ENCODE measurements at places on chromosomes 2 and 18. TPM values are rescaled to one million over a fixed set of nuclear protein-coding genes. Genes with fewer than 3 reads are reported as not detected.

DNA sequence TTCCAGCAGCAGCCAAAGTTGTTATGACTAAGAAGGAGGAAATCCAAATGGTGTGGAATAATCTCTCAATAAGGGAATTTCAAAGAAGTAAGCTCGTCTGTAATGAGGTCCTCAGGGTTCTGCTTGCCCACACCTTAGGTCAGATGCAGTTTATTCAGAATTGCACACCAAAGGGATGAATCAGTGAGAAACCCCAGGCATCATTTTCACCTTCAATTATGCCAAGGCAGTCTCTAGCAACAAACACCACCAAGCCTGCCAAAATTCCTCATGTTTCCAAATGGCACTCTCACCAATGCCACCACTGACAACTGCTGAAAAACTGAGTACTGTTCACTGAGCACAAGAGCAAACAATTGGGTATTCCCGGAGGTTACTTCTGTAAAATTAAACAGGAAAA is 43.6 kb downstream of the KCNG3 start:
- no peak for DNase-seq

DNA sequence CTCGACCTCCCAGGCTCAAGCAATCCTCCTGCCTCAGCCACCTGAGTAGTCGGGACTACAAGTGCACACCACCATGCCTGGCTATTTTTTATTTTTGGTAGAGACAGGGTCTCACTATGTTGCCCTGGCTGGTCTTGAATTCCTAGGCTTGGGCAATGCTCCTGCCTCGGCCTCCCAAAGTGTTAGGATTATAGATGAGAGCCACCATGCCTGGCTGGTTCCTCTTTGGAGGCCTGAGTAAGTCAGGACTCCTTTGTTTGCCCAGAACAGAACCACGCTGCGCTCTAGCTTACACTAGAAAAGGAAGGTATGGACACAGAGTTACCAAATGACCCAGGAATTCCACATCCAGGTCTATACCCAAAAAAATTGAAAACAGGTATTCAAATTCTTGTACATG is 135.9 kb upstream of the SLC1A4 start:
- no peak for DNase-seq

GRCh38 chr2:55976681-55977080 is 53.1 kb upstream of the EFEMP1 start:
- DNase-seq, result no peak

GRCh38 chr2:100039291-100039980 is 103.0 kb downstream of the AFF3 start:
- DNase-seq, result no peak

- DNase-seq, result no peak
Measured at GRCh38 chr2:27091746-27092695, 5.4 kb downstream of the KHK start.

GRCh38 chr2:142973160-142973821 is 95.8 kb downstream of the KYNU start:
- no peak for DNase-seq

GRCh38 chr18:22098563-22098989 is 70.8 kb upstream of the GATA6 start:
- DNase-seq, result no peak

DNA sequence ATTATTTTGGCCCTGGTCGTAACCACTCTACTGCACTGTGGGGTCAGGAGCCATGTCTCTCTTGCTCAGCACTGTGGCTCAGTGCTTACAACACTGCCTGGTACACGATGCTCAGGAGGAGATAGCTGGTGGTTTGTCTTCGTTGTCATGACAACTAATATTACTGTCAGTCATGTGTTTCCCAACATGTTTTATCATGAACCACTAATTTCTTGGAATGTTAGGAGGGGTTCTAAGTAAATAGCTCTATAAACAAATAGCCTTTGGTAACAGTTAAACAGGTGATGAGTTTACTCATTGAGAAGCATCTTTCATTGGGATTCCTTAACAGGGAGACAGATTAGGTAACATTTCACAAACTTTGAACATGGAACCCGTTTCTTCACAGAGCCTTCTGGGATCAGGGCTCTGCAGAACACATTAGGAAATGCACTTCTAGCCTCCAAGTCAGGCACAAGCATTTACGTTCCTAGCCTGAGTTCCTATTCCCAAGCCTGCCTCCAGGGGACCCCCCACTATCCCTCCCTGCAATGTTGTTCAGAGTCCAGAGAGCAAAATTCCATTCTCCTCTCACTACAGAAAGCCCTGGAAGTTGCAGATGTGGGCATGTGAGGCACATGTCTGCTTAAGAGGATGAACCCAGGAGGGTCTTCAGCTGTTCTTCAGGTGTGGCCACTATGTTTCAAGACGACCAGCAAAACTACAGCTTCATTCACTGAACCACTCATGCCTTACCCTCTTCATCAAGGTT is 6.4 kb upstream of the RBM44 start:
- no peak for DNase-seq

DNA sequence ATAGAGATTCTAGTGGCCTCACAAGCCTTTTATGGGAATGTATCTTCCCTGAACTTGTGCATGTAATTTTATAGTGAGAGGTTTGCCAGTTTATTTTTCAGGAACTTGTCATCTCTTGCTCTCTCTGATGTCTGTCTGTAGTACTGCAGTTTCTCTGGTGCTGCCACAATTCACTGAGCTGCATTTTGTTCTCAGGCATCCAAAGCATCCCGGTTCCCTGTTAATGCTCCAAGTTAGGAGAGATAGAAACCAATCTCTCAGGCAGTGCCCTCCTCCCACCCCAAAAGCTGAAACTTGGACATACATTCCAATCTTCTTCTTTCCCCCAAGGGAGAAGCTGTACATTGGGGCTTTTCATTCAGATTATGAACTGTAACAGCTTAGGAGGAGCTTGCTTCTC is 30.1 kb upstream of the GRB14 start:
- DNase-seq, result no peak

DNA sequence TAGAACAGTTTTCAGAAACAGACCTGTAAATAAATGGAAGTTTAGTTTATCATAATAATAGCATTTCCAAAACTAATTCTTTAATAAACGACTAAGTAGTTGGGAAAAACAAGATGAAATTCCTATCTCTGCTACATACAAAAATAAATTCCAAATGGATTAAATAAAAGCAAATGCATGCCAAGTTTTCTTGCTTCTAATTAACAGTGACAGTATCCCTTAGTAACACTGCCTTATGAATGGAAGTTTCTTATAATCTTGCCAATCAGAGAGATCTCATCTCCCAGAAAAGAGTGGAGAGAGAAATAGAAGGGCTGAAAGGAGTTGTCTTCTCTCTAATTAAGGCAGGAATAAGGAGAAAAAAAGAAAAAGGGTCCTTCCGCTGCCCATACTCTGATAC is 133.9 kb downstream of the GFPT1 start:
- DNase-seq, result no peak

- DNase-seq, result no peak
Measured at GRCh38 chr2:197504000-197504399, 3.8 kb downstream of the HSPE1 start.

GRCh38 chr2:6826081-6826913 is 39.4 kb downstream of the CMPK2 start:
- no peak for DNase-seq

- no peak for DNase-seq
Measured at GRCh38 chr2:217513258-217513657, 489.5 kb downstream of the TNS1 start.

DNA sequence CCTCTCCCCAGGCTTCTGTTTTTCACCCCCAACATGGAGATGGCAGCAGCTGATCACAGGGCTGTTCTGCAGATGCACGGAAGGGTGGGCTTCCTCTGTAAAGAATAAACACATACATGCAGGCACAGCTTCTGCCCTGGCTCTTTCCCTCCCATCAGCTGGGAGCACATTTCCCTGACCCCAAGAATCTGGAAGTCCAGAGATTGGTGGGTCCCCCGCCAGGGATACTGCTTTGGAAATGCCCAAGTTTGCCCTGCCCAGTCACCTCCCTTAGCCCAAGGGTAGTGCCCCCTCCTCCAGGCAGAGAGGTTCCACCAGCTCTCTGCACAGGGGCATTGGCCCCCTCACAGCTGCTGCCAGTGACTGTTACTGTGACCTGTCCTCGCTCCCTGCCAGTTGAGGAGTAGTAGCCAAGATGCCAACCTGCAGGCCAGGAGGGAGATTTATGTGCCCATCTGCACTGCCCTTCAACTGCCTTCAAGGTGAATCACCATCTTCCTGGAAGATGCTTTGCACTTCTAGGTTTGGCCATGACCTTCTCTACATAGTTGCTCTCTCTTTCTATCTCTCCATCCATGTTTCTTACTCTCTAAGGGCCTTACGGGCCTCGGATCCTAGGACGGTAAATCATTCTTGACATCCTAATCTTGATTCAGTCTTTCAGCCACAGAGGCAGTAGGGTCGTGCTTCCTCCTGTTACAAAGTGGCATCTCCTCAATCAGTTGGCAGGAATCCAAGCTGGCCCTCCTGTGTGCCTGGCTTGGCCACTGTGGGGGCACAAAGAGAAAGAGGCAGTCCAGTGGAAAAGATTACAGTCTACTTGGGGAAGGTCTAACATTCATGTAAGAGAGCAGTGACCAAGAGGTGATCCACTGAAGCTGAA is 121.8 kb downstream of the CTIF start:
- DNase-seq, result peak; percentile 58

GRCh38 chr2:237408335-237409000 is 5.5 kb downstream of the COL6A3 start:
- no peak for DNase-seq

DNA sequence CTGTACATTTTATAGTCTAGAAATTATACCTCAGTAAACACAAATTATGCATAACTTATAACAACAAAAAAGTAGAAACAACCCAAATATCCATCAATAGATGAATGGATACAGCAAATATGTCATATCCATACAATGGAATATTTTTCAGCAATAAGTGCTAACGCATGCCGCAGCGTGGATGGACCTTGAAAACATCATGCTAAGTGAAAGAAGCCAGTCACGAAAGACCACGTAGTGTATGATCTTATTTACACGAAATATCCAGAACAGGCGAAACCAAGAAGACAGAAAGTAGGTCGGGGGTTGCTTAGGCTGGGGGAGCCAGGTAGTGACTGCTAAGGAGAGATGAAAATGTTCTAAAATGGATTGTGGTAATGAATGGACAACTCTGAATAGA is 167.1 kb upstream of the MYCN start:
- DNase-seq, result no peak

GRCh38 chr2:109549016-109549590 is 64.7 kb downstream of the SEPTIN10 start:
- no peak for DNase-seq

- no peak for DNase-seq
Measured at GRCh38 chr18:9562584-9562983, 51.8 kb downstream of the PPP4R1 start.

- DNase-seq, result no peak
Measured at GRCh38 chr2:109080757-109081156, 48.2 kb upstream of the SH3RF3 start.

The TANC1 gene
- 5.3 TPM for polyA plus RNA-seq

The SULT1C2 gene
- polyA plus RNA-seq, result 1.8 TPM

The RAPGEF4 gene
- 0.23 TPM for polyA plus RNA-seq

The MPP4 gene
- polyA plus RNA-seq, result not detected

The RGPD3 gene
- 0.10 TPM for polyA plus RNA-seq

The IFIH1 gene
- 16.0 TPM for polyA plus RNA-seq

The ACTG2 gene
- polyA plus RNA-seq, result 16.9 TPM

The SEPTIN2 gene
- 135 TPM for polyA plus RNA-seq

The ALPG gene
- polyA plus RNA-seq, result not detected

The DSG2 gene
- 21.5 TPM for polyA plus RNA-seq

The ACMSD gene
- polyA plus RNA-seq, result not detected

The CDH7 gene
- polyA plus RNA-seq, result not detected

The UGT1A3 gene
- polyA plus RNA-seq, result not detected

Data from sigmoid colon (tissue), 7 donors.